Left renal pelvis (tissue), 4 donors: ENCODE measurements at places on chromosomes 12 and 14.

GRCh38 chr12:42458575-42458974 is 131.0 kb downstream of the PRICKLE1 start:
- no peak for DNase-seq

DNA sequence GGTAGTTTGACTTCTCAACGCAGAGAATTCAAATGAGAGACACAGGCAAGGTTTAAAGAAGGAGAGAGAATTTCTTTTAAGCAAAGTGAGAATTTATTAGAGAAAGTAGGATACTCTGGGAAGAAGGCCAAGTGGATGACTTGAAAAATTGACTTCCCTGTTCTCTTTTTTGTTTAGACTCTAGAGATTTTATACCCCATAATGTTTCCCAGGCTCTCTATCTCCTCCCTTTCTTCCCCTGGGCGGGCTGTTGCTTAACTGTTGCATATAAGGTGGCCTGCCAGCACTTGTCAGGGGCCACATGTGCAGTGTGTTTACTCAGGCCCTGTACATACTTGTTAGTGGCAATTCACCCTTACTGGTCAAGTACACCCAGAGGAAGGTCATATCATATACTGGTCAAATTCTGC is 403.7 kb downstream of the SLC6A15 start:
- no peak for DNase-seq

DNA sequence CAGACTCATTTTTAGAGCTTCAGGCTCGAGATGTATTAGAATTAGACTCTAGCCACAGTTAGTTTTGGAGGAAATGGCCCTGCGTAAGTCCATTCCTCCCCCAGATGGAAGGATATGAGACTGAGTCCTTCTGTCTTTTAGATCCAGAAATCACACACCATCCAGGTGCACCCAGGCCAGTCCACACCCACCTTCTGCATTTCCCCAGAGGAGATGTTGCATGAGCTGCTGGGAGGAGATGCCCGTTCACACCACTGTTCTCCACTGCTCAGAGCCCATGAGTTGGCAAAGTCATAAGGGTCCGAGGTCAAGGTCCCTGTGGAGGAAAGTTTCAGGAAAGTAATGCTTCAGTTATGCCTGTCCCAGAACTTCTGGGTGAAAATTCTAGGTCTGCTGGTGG is 29.2 kb downstream of the VWF start:
- no peak for DNase-seq

- no peak for DNase-seq
Observed at GRCh38 chr12:76156726-76157125, 72.2 kb upstream of the NAP1L1 start.

GRCh38 chr12:5988659-5989116 is 43.6 kb upstream of the ANO2 start:
- DNase-seq: peak; percentile 46

- DNase-seq: no peak
Observed at GRCh38 chr14:102016420-102017090, 52.2 kb downstream of the DYNC1H1 start.

GRCh38 chr14:24296341-24297157 is 3.0 kb downstream of the DHRS1 start:
- no peak for DNase-seq

DNA sequence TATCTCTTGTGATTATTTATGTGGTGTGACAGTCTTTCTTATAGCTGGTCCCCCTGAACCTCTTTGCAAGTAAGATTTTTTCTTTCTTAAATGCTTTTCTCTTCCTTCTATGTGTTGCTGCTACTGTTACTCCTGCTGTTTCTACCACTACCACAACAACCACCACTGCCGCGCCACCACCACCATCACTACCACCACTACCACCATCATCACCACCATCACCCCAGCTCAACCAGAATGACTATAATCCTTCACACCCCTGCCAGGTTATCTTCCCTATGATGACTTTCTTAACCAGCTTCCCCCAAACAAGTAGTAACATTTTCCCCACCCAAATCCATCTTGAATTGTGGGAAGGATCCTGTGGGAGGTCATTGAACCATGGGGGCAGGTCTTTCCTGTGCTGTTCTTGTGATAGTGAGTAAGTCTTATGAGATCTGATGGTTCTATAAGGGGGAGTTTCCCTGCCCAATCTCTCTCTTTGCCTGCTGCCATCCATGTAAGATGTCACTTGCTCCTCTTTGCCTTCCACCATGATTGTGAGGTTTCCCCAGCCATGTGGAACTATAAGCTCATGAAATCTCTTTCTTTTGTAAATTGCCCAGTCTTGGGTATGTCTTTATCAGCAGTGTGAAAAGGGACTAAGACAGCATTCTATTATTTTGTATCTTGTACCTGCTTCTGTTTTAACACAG is 52.2 kb downstream of the CHST11 start:
- no peak for DNase-seq

DNA sequence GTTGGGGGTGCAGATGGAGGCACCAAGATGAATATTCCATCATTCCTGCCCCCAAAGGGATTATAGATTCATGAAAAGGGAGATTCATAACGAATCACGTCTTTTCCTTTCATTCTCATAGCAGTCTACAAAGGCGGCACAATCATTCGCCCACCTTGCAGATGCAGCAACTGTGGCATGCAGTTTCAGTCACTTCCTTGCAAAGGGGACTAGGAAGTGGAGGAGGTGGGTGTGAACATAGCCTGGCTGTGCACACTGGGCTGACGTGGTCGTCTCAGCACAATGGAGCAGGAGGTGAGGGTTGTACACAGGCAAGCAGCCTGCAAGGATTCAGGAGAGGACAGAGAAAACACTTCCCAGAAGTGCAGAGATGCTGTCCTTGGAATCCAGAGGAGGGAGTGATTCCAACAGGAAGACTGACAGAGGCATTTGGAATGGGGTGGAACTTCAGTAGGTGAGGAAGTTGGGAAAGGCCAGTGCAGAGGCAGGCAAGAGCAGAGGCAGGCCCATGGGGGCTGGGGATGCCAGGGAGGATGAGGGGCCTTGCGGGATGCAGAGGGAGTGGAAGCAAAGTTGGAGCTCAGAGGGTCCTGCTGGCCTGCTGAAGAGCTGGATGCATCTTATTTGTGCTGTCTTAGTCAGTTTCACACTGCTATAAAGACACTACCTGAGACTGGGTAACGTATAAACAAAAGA is 21.9 kb upstream of the PPP2R5C start:
- DNase-seq: no peak

- DNase-seq: no peak
Observed at GRCh38 chr14:24665440-24665991, 31.5 kb upstream of the GZMB start.

DNA sequence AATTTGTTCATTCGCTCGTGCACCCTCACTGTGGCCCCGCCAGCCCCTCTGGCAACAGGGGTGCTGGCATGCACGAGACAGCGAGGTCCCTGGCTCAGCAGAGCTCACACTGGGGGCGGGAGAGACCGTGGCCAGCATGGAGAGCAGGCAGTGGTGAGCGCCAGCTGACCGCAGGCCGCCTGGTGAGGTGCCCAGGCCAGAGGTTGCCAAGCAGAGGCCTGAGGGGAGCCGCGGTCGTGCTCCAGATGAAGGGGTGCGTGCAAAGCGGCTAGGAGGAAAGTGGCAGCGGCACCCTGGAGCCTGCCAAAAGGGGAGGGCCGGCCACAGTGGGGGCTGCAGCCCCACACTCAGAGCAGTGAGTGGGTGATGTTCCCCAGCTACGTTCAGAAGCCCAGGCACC is 56.1 kb downstream of the CDC42BPB start:
- DNase-seq: no peak

- DNase-seq: no peak
Observed at GRCh38 chr12:58930770-58931324, 10.5 kb upstream of the LRIG3 start.

- peak; percentile 82 for DNase-seq
Observed at GRCh38 chr12:6943389-6943721, 261 bp upstream of the RNU7-1 start.

- no peak for DNase-seq
Observed at GRCh38 chr14:32620303-32620702, 291.2 kb downstream of the AKAP6 start.

- no peak for DNase-seq
Observed at GRCh38 chr12:124191024-124191359, 103.9 kb upstream of the RFLNA start.

- peak; percentile 35 for DNase-seq
Observed at GRCh38 chr14:54086767-54087166, 130.1 kb upstream of the BMP4 start.
